ENCODE measurements at places on chromosomes 4 and X.
A peak's percentile ranks its signal among the peaks of the same experiment; 100 is the strongest.

DNA sequence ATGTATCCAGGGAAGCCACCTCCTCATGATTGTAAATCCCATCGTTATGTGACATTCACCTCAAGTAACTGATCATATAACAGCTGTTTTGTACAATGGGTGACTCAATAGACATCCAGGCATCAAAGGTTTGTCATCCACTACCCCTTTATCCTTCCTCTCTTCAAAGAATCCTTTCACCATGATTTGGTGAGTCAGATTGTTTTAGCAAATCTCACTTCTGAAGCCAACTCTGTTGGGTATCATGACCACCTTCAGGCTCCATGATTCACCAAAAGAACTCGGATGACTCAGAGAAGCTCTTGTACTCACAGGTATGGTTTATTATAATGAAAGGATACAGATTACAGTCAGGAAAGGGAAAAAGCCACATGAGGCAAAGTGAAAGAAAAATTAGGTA, 132.1 kb downstream of the PWWP3B start:
- DNase-seq, result no peak

DNA sequence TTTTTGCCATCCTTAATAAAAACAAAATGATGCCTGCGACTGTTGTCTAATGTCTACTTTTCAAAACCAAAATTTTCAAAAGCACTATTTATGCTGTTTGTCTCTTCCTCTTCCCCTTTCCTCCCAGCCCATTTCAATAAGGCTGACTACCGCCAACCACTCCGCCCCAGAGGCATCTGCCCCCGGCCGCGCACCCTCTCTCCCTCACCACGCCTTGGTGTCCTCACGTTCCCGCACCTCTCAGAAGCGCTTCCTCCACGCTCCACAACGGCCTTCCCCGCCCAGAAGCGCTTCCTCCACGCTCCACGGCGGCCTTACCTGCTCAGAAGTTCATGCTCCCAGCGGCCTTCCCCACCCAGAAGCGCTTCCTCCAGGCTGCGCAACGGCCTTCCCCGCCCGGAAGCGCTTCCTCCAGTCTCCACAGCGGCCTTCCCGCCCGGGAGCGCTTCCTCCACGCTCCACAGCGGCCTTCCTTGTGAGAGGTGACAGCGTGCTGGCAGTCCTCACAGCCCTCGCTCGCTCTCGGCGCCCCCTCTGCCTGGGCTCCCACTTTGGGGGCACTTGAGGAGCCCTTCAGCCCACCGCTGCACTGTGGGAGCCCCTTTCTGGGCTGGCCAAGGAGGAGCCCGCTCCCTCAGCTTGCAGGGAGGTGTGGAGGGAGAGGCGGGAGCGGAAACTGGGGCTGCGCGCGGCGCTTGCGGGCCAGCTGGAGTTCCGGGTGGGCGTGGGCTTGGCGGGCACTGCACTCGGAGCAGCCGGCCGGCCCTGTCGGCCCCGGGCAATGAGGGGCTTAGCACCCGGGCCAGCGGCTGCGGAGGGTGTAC, 490.4 kb upstream of the ZFP42 start:
- no peak for DNase-seq

DNA sequence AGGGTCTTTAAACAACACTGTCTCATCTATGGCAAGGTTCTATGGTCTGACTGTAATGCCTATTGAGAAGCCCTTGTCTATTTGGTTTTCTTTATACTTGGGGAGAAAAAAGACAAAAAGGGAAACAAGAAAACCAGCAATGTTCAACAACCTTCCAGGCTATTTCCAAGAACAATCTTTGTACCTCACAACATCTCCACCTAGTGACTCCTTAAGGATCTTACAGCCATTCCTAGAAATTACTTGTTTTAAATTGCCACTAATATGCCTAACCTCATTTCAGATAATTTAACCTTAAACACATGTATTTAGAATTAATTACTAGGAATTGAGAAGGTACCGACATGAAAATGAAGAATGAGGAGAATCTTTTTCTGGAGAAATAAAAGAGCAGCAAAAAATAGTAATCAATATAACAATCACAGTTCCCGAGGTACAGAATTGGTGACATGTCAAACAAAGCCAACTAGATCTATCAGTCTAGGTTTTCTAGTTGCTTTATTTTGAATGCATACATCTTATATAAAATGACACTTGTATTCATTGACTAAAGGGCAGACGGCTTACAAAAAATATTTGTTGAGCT, 1.6 kb upstream of the RBM46 start:
- no peak for DNase-seq

GRCh38 chr4:77734928-77735327, 84.2 kb downstream of the CNOT6L start:
- peak; percentile 4 for DNase-seq

DNA sequence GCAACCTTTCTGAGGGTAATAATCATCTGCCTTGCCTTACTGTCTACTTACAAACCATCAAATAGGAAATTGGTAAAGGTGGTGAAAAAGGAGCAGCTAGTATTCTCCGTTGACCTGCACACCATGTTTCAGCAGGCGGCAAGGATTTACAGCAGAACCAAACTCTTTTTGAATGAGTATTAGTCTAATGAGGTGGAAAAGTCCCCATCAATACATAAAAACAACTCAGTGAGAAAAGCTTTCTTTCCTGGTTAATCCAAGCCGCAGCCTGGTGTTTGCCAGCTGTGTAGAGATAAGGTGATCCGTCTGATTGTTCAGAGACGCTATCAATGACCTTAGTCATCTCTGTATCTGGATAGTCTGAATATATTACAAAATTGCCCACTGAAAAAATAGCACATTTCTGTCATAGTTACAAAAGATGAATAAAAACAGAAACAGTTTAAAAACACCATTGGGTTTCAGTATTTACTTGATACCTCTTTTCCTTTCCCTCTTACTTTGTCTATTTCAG, 110.4 kb upstream of the TBC1D9 start:
- no peak for DNase-seq

- no peak for DNase-seq
Observed at GRCh38 chr4:152374153-152374552, 161.7 kb downstream of the FBXW7 start.

- no peak for DNase-seq
Observed at GRCh38 chr4:70405765-70406164, 8.0 kb downstream of the OPRPN start.

- DNase-seq, result peak; percentile 87
Observed at GRCh38 chr4:13484122-13484748, at the start of gene RAB28. TSS of gene RAB28 (minus strand) at chr4:13484340.

- no peak for DNase-seq
Observed at GRCh38 chr4:10011885-10012284, 9.4 kb downstream of the SLC2A9 start.

DNA sequence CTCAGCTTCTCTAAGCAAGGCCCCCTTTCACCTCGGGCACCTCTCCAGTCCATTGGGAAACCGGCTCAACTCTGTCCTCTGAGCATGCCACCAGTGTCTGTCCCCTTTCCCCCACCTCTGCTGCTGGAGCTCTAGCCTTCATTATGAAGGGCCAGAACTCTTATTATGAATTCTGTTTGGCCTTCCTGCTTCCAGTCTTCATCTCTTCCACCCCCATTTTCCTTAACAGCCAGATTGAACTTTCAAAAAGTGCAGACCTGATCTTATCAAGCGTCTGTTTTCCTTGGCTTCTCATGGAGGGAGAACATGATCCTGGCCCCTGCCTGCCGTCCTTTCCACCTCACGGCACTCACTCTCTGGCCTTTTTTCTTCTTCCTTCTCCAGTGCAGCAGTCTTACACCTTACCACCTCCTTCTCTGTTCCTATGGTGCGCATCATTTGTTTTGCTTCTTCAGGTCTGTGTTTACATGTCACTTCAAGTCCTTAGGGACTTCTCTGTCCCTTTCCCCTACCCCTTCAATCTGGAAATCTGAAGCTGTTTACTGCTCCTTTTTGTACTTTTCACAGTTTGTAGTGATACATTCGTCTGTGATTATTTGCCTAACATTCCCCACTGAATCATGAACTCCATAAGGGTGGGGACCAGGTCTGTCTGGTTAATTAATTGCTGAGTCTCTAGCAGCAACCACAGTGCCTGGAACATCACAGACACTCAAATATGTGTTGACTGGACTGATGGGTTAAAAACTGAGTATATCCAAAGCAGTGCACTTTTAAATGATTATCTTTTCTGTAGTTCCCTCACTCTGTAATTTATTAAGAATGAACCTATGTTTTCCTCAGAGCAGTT, 55.8 kb downstream of the FNIP2 start:
- DNase-seq, result no peak

- no peak for DNase-seq
Observed at GRCh38 chrX:12421918-12422317, 283.6 kb downstream of the FRMPD4 start.

- DNase-seq, result no peak
Observed at GRCh38 chr4:37960098-37960497, at the start of gene PTTG2. TSS of gene PTTG2 (plus strand) at chr4:37960398. CDS start at chr4:37960435, 37 bp downstream.

DNA sequence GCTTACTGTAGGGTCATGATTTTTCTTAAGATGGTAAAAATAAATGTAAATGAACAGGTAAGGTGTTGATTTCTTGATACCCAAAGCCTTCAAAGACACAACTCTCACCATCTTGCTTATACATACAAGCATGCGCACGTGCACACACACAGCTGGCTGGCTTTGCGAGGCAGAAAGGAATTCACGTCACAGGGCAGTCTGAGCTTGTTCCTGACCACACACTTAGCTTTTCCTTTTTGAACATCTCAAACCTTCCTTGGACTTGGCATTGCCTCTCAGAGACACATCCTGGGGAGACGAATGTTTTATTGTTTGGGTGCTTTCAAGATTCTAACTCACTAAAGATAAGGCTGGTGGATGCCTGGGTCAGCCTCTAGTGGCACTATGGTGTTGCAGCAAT, 175.0 kb downstream of the NHS start:
- DNase-seq, result no peak

GRCh38 chr4:152996111-152996571, 60.0 kb downstream of the FHDC1 start:
- DNase-seq, result no peak

GRCh38 chr4:76035799-76036380, at the start of gene CXCL11:
TSS of gene CXCL11 (minus strand) at chr4:76036070. CDS start at chr4:76035987, 83 bp downstream.
- DNase-seq, result no peak

Data from activated CD4-positive, CD25-positive, alpha-beta regulatory T cell (primary cell).